ENCODE measurements at places on chromosomes 2 and 18. TPM values are rescaled to one million over a fixed set of nuclear protein-coding genes. Genes with fewer than 3 reads are reported as not detected.
A peak's percentile ranks its signal among the peaks of the same experiment; 100 is the strongest.

Gene NAT8
- total RNA-seq, result not detected

DNA sequence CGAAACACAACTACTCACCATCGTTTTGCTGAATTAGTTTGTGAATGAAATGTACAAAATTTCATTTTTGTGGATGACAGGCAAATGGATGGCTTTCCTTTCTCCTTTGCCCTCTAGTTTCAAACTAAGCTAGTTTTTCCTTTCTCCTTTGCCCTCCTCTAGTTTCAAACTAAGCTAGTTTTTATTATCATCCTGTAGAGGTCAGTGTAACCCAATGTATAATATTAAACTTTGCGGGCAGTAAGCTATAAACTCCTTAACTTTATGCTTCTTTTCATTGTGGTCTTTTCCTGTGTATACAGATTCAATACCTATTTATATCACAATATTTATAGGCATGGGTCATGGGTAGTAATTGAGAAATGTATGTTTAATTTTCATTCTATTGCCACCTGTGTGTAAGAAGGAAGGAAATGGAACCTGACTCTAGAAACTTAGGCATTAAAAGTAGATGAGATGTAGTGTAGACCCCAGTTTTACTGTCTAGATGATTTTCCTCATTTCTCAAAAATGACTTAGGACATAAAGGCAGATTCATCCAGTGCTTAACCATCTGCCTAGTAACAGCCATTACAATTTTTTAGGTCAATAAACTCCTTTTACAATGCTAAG lies 58.1 kb downstream of the MAP3K19 start:
- peak; percentile 52 for DNase-seq

- DNase-seq, result no peak
Observed at GRCh38 chr2:160538559-160539355, 45.1 kb upstream of the RBMS1 start.

DNA sequence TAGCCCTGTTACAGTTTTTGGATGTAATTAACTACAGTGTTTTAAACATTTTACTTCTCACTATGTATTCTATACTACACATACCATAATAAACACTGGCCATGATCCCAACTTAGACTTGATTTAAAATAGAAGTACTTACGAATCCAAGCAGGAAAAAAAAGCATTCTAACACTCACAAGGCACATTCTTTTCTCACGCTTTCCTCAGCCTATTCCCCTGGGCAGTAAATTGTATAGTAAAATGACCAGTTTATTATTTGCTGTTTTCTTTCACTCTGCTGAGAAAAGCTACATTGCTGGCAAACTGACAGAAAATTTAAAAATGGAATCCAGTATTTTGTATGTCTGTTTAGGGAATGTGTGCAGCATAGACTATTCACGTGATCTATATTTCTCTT lies 2.8 kb upstream of the TANC1 start:
- no peak for DNase-seq

Gene RIOK3
- total RNA-seq, result 68.1 TPM

DNA sequence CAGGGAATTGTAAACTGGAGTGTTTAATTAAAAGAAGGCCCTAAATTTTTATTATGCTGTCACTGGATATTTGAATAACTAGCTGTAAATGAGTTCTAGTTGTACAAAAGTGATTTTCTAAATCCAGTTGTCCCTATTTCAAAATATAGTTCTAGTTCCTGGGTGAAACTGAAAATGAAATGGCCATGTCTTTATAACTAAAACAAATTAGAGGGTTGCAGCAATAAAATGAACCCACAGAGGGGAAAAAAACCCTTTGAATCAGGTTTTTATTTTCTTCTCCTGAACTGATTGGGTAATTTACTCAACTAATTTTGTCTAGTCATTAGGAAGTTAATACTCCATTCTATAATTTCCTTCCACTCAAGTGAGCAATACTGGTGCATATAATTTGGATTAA lies 55.6 kb upstream of the MAP4K3 start:
- DNase-seq, result no peak

Gene CD28
- 0.05 TPM for total RNA-seq

All from dermis blood vessel endothelial cell (primary cell).